ENCODE measurements at places on chromosomes 6 and 20. TPM values are rescaled to one million over a fixed set of nuclear protein-coding genes. Genes with fewer than 3 reads are reported as not detected.

The MAFB gene
- total RNA-seq = 173 TPM

The OVOL2 gene
- not detected for total RNA-seq

The PRSS16 gene
- 0.84 TPM for total RNA-seq

The C20orf144 gene
- total RNA-seq = not detected

The SMLR1 gene
- total RNA-seq = not detected

The SLC26A8 gene
- total RNA-seq = 3.3 TPM

The SUMO4 gene
- total RNA-seq = 1.9 TPM

The ENPP5 gene
- total RNA-seq = 8.6 TPM

Measured in omental fat pad (tissue), 4 donors.